ENCODE measurements at places on chromosomes 5 and 9.

DNA sequence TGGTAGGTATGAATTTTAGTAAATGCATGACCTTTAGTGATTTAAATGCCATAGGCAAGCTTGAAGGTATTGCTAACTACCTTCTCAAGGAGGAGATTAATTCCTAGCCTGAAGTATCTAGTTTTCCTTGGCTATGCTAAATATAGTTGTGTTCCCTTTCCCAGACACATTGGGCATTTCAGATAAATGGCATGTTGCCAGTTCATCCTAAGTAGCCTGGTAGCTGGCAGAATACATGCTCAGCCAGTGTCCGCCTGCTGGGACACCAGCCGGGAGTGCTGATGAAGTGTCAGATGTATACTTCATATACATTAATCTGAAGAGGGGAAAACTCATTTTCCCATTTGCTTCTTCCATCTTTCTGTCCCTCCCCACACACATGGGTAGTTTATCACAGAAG, 196.9 kb downstream of the MAST4 start:
- no peaks in the 10 kb centered on the region for H3K36me3 ChIP-seq
- H3K27me3 ChIP-seq: peaks cover 25% of the 10 kb centered on the region
- no peak for DNase-seq
- no peak overlapping the region for H3K4me3 ChIP-seq

DNA sequence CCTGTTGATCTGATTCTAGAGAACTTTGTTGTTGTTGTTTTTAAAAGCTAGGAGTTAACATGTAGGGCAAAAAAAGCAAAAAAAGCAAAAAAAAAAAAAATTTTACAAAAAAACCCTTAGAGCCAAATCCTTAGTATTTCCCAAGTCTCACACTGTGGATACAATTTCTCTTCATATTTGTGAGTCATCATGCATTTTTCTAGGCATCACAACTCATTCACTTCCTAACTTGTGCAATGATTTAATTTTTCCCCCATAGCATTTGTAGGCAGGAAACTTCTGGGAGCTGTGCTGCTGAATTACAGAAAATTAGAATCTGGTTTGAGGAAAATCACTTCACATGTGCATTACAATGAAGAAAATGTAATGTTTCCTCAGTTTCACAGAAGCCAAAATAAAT, 91.9 kb downstream of the MARCHF3 start:
- no peaks in the 10 kb centered on the region for H3K27me3 ChIP-seq
- DNase-seq: no peak
- H3K36me3 ChIP-seq: no peaks in the 10 kb centered on the region
- peaks cover 3% of the 10 kb centered on the region for H3K4me1 ChIP-seq

GRCh38 chr5:131357739-131358561, 94.1 kb downstream of the CDC42SE2 start:
- H3K4me1 ChIP-seq: peaks cover 75% of the 10 kb centered on the region
- peak overlapping the region; percentile 94 for H3K27ac ChIP-seq
- DNase-seq: peak; percentile 52
- peaks cover 56% of the 10 kb centered on the region for H3K36me3 ChIP-seq
- H3K4me3 ChIP-seq: peak overlapping the region; percentile 43

DNA sequence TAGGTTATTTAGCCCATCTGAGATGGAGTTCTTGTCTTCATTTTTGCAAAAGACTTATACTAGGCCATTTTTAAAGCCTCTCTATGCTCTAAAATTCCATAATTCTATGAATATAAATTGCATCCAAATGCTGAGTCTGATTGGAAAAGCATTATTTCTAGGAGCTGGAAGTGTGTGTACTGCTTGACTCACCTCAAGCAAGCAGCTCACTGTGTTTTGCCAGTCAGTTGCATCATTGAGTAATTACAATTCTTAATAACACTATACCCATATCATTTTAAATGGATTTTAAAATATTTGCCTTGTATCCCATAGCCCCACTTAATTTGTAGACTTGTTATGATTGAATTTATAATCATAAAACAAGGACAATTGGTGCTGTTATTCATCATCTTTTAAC, 161.0 kb downstream of the PAM start:
- H3K4me3 ChIP-seq: no peak overlapping the region
- H3K27me3 ChIP-seq: no peaks in the 10 kb centered on the region
- no peak overlapping the region for H3K27ac ChIP-seq
- peaks cover 4% of the 10 kb centered on the region for H3K4me1 ChIP-seq
- no peak for DNase-seq

- no peak overlapping the region for H3K27ac ChIP-seq
Observed at GRCh38 chr5:59767681-59768151, 125.8 kb downstream of the PDE4D start.

- no peak for DNase-seq
- H3K27me3 ChIP-seq: no peaks in the 10 kb centered on the region
- no peaks in the 10 kb centered on the region for H3K4me1 ChIP-seq
Observed at GRCh38 chr5:151699071-151699901, 12.6 kb upstream of the SPARC start.

GRCh38 chr9:86202338-86202882, 57.0 kb downstream of the C9orf153 start:
- DNase-seq: no peak
- no peaks in the 10 kb centered on the region for H3K4me1 ChIP-seq
- H3K27ac ChIP-seq: no peak overlapping the region
- H3K4me3 ChIP-seq: no peak overlapping the region

- H3K27me3 ChIP-seq: no peaks in the 10 kb centered on the region
- no peaks in the 10 kb centered on the region for H3K4me1 ChIP-seq
- no peak overlapping the region for H3K27ac ChIP-seq
- DNase-seq: no peak
Observed at GRCh38 chr5:130323804-130324454, 419.7 kb downstream of the CHSY3 start.

DNA sequence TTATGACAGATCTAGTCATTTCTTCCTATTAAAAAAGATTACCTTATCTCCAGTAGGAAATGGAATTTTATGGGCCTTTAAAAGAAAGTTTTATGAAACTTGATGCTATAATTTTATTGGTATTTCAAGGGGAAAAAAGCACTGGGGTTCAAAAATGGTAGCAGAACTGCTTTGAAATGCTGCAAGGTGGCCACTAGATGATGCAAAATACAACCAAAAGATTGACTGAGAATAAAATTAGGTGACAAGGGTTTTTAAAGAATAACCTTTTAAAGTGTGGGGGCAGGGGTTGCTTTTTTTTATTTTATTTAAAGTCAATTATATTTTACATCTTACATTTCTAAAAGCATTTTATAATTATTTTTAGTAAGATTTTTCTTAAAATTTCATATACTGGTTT, 61.7 kb downstream of the KLF9 start:
- no peak overlapping the region for H3K4me3 ChIP-seq
- H3K27ac ChIP-seq: no peak overlapping the region
- H3K36me3 ChIP-seq: peaks cover 58% of the 10 kb centered on the region
- H3K4me1 ChIP-seq: peaks cover 2% of the 10 kb centered on the region

DNA sequence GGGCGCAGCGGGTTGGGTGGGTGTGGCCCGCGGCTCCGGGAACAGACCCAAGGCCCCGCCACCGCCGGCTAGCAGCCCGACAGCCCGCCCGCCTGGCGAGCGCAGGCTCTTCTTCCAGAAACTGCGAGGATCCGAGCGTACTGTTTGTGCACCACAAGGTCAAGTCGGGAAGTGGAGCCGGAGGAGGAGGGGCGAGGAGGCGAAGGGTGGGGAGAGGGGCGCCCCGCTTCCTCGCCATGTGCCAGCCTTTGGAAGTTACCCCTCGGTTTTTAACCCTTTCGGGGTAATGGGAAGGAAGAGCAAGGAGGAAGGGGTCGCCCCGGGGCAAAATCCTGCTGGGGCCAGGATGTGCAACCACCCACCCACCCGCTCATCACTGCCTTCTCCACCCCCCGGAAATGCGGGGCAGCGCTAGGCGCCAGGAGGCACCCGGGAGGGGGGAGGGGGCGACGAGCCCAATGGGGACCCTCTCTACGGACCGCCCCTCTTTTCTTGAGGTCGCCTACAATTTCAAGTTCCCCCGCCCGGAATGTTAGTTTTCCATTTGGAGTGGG, 1.1 kb upstream of the JADE2 start:
- no peaks in the 10 kb centered on the region for H3K27me3 ChIP-seq
- peaks cover 35% of the 10 kb centered on the region for H3K4me1 ChIP-seq
- H3K36me3 ChIP-seq: peaks cover 15% of the 10 kb centered on the region
- H3K27ac ChIP-seq: peak overlapping the region; percentile 97
- peak; percentile 83 for DNase-seq

- no peaks in the 10 kb centered on the region for H3K36me3 ChIP-seq
- H3K27me3 ChIP-seq: no peaks in the 10 kb centered on the region
- no peak for DNase-seq
- no peak overlapping the region for H3K4me3 ChIP-seq
Observed at GRCh38 chr5:40569546-40570270, 110.0 kb upstream of the PTGER4 start.

DNA sequence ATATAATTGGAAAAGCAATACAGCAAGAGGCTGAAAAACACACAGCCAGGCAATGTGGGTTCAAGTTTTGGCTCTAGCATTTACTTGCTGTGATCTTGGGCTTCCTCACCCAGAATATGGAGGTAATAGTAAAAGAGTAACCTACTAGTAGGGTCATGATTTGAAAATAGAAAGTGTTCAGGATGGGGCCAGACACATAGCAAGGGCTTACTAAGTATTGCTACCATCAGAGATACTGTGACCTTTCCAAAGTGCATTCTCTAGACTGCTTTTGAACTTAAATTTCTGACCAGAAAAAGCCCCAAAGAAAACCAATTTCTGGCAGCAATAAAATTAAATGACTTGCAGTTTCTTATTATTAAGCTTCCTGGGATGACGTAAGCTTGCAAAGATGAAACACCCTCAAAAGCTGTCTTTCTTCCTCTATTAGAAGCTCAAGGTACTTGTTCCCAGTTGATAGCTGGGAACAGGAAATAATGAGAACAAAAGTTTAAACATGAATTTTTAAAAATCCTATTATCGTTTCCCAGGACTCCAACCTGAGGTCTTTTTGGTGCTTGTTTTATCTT, 20.3 kb downstream of the SLC45A2 start:
- H3K27ac ChIP-seq: peak overlapping the region; percentile 18
- no peak overlapping the region for H3K4me3 ChIP-seq
- H3K27me3 ChIP-seq: peaks cover 4% of the 10 kb centered on the region

DNA sequence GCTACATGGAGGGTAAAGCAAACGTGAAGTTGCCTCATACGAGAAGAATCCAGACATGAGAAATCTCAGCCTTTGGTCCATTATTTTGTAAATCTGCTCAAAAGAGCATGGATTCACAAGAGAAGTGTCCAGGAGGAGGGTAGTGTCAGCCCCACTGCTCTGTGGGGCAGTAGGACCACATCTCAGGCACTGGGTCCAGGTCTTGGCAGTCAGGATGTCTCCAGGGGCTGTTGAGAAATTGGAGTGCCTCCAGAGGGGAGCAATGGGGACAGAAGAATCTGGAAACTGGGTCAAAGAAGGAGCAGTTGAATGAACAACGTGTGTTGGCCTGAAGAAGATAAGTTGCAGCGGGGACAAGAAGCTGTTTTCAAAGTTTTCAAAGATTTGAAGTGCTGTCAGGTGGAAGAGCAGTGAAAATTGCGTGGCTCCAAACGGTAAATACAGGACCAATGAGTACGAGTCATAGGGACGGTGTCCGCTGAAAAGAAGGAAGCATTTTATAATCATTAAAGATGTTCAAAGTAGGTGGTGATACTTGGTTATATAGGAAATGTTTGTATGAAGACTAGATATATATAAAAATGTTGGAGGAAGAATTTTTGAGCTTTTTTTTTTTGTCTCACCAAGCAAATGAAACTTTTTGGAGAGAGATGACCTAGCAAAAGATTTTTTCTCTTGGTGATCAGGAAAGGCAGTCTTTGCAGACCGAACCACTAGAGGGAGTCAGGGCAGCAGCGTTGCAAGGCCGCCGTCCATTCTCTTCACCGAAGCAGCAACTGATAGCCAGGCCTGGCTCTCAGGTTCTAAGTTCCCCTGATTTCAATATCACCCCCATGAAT, 57.1 kb upstream of the ZBED3 start:
- no peak overlapping the region for H3K4me3 ChIP-seq
- H3K36me3 ChIP-seq: no peaks in the 10 kb centered on the region
- H3K4me1 ChIP-seq: peaks cover 19% of the 10 kb centered on the region
- DNase-seq: peak; percentile 49

GRCh38 chr5:44495280-44495679, 106.1 kb upstream of the FGF10 start:
- DNase-seq: no peak
- no peaks in the 10 kb centered on the region for H3K27me3 ChIP-seq
- no peaks in the 10 kb centered on the region for H3K4me1 ChIP-seq
- H3K27ac ChIP-seq: no peak overlapping the region
- H3K36me3 ChIP-seq: no peaks in the 10 kb centered on the region

DNA sequence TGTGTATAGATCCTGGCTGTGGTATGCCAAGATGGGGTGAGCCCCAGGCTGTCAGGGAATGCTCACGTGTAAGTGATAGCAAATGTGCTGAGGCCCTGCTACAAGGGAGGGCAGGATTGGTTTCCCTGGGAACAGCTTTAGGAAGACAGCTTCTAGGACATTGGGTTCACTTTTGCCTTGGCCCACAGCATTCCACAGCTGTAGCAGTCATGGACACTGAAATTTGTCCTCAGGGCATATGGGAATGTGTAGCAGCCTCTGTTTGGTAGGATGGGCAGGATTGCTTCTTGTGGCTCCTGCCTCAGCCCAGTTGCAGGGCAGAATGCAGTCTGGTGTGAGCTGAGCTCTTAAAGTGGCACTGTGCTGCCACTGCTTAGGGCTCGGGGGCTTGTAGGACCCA, 1061.7 kb upstream of the WWC1 start:
- no peaks in the 10 kb centered on the region for H3K4me1 ChIP-seq
- no peak for DNase-seq
- H3K4me3 ChIP-seq: no peak overlapping the region
- H3K36me3 ChIP-seq: no peaks in the 10 kb centered on the region

DNA sequence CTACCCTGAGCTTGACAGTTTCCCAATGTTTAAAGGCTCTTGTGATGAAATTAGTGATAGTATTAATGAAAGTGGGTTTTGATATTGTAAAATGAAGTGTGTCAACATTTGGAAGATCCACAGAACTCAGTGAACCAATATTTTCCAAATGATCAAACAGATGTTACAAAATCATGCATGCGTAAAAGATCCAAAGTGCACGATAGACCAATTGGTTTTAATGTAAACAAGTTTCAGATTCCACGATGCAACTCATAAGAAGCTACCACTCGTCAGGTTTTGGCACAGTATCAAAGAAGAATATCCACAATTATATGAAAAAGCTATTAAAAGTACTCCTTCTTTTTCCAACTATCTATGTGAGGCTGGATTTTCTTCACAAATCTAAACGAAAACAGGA, 82.3 kb downstream of the SLC38A9 start:
- no peak overlapping the region for H3K27ac ChIP-seq
- H3K4me1 ChIP-seq: peaks cover 11% of the 10 kb centered on the region
- no peak overlapping the region for H3K4me3 ChIP-seq

DNA sequence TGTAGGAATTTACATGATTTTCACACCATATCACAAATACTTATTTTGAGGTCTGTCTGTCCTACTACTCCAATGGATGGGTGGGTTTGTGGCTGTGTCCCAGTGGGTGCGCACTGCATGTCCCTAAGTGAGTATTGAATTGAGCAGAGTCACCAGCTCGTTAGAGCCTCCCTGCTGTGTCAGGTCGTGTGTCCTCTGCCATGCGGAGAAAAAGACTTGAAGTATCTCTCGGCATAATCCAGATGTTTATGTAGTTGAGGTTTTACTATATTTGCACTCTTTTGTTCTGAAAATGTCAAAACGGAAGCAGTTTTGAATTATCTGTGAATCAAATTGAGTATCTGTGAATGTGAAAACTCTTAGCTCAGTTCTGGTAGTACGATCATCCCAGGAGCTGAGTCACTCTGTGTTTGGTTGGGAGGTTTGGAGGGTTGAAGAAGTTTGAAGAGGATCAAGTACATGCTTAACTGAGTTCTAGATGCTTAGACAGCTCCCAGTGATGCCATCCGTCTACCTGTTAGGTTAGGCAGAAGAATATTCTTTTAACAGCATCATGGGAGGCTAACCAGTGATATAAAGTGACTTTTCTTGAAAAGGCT, 194.2 kb downstream of the TENT4A start:
- H3K4me3 ChIP-seq: no peak overlapping the region
- no peaks in the 10 kb centered on the region for H3K36me3 ChIP-seq
- H3K27me3 ChIP-seq: peaks cover 4% of the 10 kb centered on the region
- H3K4me1 ChIP-seq: no peaks in the 10 kb centered on the region
- DNase-seq: no peak
- no peak overlapping the region for H3K27ac ChIP-seq

Data from activated T-cell treated with anti-CD3 and anti-CD28 coated beads, Interleukin-2, amount 50 U/mL, for 24 hours (primary cell).